ENCODE measurements at places on chromosomes 1 and 21.

DNA sequence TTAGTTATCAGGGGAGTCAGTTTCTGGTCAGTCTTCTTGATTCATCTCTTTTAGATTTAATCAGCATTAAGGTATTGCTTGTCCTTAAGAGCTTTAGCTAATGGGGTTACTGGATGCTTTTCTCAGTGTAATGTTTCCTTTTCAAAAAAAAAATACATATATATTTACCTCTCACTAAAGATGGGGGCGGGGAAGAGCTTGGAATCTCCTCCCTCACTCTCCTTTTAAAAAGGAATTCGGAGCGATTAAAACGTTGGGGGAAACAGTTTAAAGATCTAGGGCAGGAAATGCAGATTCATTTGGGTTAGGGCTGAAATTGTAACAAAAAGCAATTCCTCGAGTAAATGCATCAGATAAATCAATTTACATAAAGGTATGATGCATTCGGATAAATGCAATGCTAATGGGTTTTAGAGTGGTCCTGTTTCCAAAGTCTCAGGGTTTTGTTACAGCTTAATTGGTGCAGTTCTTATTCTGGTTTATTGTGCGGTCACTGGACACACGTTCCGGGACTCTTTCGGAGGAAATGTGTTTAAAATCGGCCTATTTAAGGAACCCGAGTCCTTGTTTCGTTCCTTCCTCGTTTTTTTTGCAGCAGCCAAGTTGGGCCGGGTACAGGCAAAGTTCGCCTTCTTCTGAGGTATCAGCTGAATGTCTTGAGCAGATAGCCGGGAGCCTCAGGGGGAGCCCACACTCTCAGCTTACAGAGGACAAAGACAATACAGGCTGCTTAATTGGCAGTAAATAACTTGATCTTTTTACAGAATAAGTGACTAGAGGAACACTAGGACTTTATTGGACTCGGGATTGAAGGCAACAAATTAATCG lies 1.6 kb downstream of the LMO4 start:
- no peak for DNase-seq

DNA sequence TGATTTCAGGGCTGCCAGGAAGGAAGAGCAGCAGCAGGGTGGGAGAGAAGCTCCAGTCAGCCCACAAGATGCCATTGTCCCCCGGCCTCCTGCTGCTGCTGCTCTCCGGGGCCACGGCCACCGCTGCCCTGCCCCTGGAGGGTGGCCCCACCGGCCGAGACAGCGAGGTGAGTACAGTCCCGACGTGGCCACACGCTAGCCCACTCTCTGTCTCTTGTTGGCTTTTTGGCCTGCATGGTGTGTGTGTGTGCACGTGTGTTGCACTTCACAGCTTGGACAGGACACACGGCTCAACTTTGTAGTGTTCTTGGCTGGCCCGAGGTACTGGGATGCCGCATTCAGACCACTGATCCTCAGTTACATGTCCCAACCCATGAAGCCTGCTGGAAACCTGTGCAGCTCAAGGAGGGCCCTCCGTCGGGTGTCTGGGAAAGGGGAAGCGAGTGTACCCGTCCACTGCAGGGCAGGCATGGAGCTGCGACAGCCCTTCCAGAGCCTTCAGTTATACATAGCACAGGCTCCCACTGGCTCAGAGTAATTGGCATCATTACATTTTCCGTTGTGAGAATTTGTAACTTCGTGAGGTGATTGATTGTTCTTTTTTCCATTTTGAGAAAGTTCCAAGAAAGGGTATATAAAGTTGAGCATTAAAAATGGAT lies 454 bp downstream of the CORT start:
- DNase-seq, result no peak

- DNase-seq, result no peak
Measured at GRCh38 chr1:109826930-109827349, 63.2 kb upstream of the EPS8L3 start.

GRCh38 chr21:44000360-44000759 lies 11.7 kb upstream of the TRAPPC10 start:
- no peak for DNase-seq

- no peak for DNase-seq
Measured at GRCh38 chr1:185408700-185409270, 91.7 kb upstream of the IVNS1ABP start.

GRCh38 chr21:16134134-16134533 lies 404.4 kb downstream of the USP25 start:
- no peak for DNase-seq

DNA sequence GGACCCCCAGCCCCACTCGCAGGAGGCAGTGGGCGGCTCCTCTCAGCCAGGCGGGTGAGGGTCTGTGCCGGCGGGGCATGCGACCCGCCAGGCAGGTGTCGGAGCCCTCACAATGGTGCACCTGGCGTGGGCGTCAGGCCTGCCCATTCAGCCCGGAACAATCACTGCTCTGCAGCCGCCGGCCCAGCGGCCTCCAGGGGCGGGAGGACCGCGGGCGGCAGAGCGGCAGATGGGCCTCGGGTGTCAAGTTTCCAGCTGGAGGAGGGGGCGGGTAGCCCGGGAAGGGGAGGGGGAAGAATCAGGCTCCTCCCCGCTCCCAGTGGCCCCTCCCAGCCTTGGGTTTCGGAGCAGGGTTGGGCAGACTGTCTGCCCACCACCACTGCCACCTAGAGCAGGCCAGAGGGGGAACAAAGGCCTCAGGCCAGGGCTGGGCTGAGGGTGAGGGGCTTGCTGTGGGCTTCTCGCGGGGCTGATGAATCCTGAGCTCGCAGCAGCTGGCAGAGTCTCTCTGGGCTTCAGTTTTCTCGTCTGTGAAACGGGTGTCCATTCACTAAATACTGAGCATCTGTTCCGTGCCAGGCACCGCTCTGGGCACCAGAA lies 39.5 kb upstream of the CASZ1 start:
- DNase-seq, result no peak

DNA sequence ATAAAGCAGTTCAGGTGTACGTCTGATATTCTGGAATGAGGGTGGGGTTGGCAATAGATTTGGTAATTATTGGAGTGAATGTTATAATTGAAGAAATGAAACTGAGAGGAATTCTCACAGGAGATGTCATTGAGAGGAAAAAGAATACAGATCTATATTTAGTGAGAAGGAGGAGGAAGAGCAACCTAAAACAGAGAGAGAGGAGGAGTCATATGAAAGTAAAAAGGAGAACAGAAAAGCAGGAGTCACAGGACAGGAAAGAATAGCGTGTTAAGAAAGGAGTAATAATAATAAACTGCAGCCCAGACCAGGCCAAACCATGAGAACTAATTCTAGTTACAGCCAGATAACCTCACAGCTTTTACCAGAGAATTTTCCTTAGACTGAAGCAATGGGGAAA lies 62.7 kb upstream of the MROH9 start:
- DNase-seq, result no peak

- no peak for DNase-seq
Measured at GRCh38 chr21:43815107-43815613, 25.8 kb downstream of the RRP1 start.

GRCh38 chr1:161782886-161783285 lies 16.8 kb downstream of the ATF6 start:
- no peak for DNase-seq

DNA sequence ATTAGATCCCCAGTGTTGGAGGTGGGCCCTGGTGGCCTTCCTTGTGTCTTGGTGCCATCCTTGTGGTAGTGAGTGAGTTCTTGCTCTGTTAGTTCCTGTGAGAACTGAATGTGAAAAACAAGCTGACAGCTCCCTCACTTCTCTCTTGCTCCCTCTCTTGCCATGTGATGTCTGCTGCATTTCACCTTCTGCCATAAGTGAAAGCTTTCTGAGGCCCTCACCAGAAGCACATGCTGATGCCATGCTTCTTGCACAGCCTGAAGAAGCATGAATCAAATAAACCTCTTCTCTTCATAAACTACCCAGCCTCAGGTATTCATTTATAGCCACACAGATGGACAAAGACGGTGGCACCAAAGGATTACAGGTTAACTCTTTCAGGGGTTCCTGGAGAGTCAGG lies 166.1 kb upstream of the ETV3 start:
- no peak for DNase-seq

- DNase-seq, result no peak
Measured at GRCh38 chr21:22710721-22711120, 1712.5 kb downstream of the NCAM2 start.

GRCh38 chr1:32361674-32362473 lies 411 bp downstream of the FAM229A start:
- DNase-seq, result no peak

DNA sequence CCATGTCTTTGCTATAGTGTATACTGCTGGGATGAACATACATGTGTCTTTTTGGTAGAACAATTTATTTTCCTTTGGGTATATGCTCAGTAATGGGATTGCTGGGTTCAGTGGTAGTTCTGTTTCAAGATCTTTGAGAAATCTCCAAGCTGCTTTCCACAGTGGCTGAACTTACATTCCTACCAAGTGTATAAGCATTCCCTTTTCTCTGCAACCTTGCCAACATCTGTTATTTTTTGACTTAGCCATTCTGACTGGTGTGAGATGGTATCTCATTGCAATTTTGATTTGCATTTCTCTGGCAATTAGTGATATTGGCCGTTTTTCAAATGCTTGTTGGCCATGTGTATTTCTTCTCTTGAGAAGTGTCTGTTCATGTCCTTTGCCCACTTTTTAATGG lies 37.5 kb upstream of the ANGPTL1 start:
- DNase-seq, result peak; percentile 5

- DNase-seq, result no peak
Measured at GRCh38 chr1:164559342-164560051, 513 bp downstream of the PBX1 start.

- no peak for DNase-seq
Measured at GRCh38 chr1:154846565-154847442, 23.3 kb downstream of the KCNN3 start.

- no peak for DNase-seq
Measured at GRCh38 chr1:183548116-183548515, 42.1 kb downstream of the NCF2 start.

GRCh38 chr1:155170101-155170785 lies 2.9 kb downstream of the KRTCAP2 start:
- no peak for DNase-seq

DNA sequence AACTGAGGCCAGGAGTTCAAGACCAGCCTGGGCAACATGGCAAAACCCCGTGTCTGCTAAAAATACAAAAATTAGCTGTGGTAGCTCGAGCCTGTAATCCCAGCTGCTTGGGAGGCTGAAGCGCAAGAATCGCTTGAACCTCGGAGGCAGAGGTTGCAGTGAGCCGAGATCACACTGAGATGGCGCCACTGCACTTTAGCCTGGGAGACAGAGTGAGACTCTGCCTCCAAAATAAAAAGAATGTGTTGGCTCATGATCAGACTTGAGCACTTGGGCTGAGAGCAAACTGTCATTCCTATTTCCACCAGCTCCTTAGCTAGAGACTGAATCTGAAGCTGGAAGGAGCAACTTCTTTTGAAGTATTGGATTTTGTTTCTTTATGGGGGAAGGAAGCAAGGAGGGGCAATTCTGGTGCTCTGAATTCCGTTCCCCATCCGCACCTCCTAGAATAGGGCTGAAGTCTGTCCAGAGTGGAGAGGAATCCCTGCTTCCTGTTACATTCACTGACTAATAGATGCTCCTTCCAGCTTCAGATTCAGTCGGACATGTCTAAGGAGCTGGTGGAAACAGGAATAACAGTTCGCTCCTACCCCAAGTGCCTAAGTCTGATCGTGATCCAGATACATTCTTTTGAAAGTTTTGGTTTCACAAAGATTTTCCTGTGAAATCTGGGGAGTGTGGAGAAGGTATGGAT lies 3.8 kb downstream of the ZNF672 start:
- no peak for DNase-seq

- no peak for DNase-seq
Measured at GRCh38 chr1:97105531-97105930, 383.9 kb downstream of the PTBP2 start.

DNA sequence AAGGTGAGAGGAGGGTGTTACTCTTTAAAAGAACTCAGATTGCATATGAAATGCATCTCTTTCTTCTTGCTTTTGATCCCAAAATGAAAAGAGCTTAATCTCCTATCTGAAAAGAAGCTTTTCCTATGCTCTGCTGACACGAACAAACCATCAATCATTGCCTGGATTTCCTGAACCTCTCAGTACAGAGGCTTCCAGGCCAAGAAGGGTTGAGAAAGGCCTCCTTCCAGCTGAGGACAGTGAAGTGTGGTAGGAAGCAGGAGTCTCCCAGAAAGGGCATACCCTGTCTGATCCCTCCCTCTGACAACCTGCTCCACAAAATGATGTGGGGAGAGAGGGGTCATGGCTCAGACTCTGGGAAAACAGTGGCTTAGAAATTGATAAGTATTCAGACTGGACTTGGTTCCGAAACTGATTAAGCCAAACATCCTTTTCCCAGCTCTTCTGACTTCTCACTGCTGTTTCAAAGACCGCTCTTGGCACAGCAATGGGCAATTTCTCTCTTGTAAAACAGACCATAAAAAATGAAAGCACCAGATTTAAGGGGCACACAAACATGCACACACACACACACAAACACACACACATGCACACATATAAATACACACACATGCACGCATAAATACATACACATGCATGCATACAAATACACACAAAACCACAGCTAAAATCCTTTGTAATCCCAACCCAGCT lies 310.3 kb downstream of the SIPA1L2 start:
- DNase-seq, result no peak

- no peak for DNase-seq
Measured at GRCh38 chr21:42161401-42161955, 57.5 kb upstream of the ABCG1 start.

DNA sequence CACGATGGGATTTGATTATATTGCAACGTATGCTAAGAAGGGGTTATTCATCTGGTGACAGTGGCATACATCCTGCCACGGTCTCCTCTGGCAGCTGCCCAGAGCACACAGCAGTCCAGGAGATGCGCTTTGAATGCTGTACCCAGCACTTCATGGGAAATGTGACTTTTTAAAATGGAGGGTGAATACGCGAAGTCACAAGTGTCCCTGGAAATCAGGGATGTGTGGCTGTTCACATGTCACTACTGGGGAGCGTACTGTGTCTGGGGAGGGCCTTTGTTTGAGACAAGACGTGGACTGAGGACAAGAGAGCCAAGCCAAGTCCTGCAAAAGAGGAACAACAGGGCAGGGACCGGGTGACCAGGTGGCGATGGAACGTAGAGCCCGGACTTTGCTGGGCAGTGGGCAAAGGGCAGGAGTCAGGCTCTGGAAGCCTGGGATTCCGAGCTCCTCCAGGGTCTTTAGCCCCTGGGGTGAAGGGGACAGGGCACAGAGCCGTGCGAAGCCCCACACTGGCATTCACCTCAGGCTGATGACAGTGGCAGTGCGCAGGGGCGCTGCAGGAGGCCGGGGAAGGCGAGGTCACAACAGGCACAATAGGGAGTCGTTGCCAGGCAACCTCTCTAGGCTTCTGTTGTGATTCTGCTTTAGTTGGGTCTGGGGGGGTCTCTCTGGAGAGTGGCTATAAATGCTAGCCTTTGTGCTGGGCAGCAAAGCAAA lies 11.4 kb upstream of the ZBTB21 start:
- no peak for DNase-seq

DNA sequence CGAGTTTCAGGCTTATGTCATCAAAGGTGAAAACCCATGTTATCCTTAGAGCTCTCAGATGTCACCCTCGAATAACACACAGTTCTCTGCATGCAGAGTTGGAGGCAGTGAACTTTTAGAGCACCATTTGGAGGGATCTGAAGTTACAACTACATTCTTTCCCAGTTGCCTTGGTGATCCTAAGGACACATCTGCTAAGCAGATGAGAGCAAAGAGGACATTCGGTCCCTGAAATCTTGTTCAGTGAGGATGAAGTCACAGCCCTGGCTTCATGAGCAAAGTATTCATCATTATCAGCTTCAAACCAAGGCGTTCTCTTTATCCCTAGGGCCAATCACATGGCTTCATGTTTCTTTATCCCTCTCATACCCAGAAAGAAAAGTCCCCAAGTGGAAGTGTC lies 23.1 kb upstream of the MCOLN2 start:
- no peak for DNase-seq

- DNase-seq, result no peak
Measured at GRCh38 chr1:52523376-52523775, 29.5 kb downstream of the TUT4 start.

GRCh38 chr1:92805216-92805615 lies 20.3 kb upstream of the EVI5 start:
- DNase-seq, result no peak
